Common myeloid progenitor, CD34-positive (primary cell): ENCODE measurements at places on chromosomes 13 and 19.
A peak's percentile ranks its signal among the peaks of the same experiment; 100 is the strongest.

- H3K27me3 ChIP-seq, result peaks cover 28% of the 10 kb centered on the region
- H3K36me3 ChIP-seq, result no peaks in the 10 kb centered on the region
- H3K4me1 ChIP-seq, result no peaks in the 10 kb centered on the region
- H3K27ac ChIP-seq, result no peak overlapping the region
- DNase-seq, result no peak
Observed at GRCh38 chr13:110985541-110985940, 70.7 kb upstream of the ANKRD10 start.

DNA sequence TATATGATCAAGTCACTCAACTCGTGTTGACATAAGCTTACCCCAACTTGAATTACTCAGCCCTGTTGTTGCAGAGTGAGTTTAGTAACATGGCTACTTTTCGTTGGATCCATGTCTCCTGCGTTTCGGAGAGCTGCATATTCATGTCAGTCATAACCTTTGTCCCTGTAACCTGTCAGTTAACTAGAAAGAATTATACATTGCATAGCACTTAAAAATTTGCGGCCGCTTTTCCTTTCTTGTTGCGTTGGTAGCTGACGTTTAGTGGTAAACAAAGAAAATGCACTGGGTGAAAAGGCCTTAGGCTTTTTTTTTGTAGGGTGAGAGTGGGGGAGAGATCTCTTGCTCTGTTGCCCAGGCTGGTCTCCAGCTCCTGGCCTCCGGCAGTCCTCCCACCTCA is 14.2 kb downstream of the ZNF507 start:
- no peak overlapping the region for H3K27ac ChIP-seq
- peaks cover 81% of the 10 kb centered on the region for H3K36me3 ChIP-seq
- no peak for DNase-seq
- H3K27me3 ChIP-seq, result no peaks in the 10 kb centered on the region
- H3K4me1 ChIP-seq, result no peaks in the 10 kb centered on the region

DNA sequence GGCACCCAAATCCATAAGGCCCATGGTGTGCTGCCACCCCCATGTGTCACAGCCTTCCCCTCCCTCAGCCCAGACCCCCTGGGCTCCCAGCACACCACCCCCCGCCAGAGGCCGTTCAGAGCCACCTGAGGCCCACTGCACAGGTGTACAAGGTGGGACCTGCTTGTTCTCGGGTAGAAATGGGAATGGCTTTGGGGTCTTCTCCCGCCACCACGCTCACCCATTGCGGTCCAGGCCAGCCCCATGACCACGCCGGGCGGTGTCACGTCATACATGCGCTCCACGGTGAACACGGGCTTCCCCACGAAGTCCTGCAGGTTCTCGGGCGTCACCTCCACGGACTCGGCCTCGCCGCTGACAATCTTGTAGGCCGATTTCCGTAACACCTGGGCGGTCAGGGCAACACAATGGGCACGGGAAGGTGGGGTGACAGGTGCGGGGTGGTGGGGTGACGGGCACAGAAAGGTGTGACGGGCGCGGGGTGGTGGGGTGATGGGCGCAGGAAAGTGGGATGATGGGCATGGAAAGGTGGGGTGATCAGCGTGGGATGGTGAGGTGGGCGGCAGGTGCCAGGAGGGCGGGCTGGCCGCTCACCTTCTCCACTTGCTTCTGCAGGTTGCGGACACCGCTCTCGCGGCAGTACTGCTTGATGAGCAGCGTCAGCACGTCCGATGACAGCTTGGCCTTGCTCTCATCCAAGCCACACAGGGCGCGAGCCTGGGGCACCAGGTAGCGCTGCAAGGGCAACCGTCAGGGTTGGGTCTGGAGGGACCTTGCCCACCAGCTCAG is 4.3 kb downstream of the RPL36 start:
- no peaks in the 10 kb centered on the region for H3K36me3 ChIP-seq
- no peak for DNase-seq
- peaks cover 14% of the 10 kb centered on the region for H3K4me1 ChIP-seq
- H3K27ac ChIP-seq, result no peak overlapping the region

- H3K4me3 ChIP-seq, result no peak overlapping the region
- no peaks in the 10 kb centered on the region for H3K4me1 ChIP-seq
- H3K27ac ChIP-seq, result no peak overlapping the region
- no peaks in the 10 kb centered on the region for H3K36me3 ChIP-seq
- H3K27me3 ChIP-seq, result no peaks in the 10 kb centered on the region
- DNase-seq, result no peak
Observed at GRCh38 chr13:72527333-72527732, 200.1 kb downstream of the MZT1 start.

GRCh38 chr19:30541575-30541974 is 169.4 kb downstream of the ZNF536 start:
- H3K27ac ChIP-seq, result no peak overlapping the region
- H3K4me3 ChIP-seq, result no peak overlapping the region
- DNase-seq, result no peak
- H3K36me3 ChIP-seq, result no peaks in the 10 kb centered on the region
- no peaks in the 10 kb centered on the region for H3K27me3 ChIP-seq

DNA sequence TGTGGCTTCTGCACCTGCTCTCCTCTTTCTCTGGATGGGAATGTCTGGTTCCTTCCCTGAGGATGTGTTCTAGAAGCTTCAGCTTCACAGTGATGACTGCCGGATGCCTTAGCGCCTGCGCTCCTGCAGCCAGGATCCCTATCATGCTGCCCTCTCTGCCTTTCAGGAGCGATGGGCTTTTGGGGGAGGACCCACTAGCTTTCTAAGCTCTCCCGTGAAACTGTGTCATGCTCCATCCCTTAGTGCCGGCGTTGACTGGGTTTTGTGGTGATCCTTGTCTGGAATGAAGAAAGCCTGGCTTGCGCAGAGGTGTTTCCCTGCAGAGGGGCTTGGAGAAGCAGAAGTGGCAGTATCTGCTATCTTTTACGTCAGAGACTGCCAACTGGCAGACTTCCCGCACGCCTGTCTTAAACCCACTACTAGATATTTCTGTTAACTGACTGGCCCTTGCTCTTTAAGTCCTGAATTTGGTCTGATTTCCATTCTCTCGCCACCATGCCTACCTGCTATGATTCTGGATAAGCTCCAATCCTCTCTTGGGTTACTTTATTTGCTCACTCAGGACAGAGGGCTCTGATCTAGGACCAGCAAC is 3.8 kb upstream of the KMT2B start:
- H3K27ac ChIP-seq, result no peak overlapping the region
- no peak overlapping the region for H3K4me3 ChIP-seq
- no peaks in the 10 kb centered on the region for H3K36me3 ChIP-seq
- H3K27me3 ChIP-seq, result no peaks in the 10 kb centered on the region
- H3K4me1 ChIP-seq, result peaks cover 37% of the 10 kb centered on the region

DNA sequence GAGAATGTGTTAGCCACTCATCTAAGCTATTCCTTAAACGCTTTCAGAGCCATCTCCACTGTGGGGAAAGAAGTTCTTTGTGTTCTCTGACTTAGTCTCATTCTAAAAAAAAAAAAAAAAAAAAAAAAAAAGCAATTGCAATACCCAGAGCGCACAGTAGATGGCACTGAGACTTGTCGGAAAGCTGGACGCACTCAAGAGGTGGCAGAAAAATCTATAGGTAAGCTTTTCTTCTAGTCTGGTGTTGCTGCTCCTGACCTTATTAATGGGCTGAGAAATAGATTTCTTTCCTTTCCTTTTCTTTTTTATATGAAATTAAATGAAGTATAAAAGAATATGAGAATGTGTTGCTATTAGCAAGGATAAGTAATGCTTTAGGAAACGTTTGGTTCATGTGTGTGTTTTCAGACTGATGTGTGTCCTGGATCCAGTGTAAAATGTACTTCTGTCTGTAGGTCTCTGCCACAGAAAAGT is 4.7 kb upstream of the GJB2 start:
- peak; percentile 59 for DNase-seq
- no peaks in the 10 kb centered on the region for H3K36me3 ChIP-seq
- H3K4me1 ChIP-seq, result peaks cover 17% of the 10 kb centered on the region
- H3K4me3 ChIP-seq, result no peak overlapping the region
- H3K27ac ChIP-seq, result no peak overlapping the region

DNA sequence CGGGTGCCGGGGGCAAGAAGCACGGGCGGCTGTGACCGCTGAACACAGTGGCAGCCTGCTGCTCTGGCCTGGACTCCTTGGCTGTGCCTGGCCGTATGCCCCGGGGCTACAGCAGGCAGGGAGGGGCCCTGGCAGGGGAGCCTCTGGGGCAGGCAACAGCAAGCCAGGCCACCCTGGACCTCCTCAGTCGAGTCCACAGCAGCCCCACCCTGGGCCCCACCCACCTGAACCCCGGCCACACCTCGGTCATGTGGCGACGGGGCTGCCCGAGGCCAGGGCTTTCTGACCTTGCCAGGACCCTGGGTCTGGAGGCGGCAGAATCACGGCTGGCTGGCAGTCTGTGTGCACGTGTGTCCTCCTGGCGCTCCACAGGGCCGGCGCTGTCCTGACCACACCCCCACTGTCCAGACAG is 8.7 kb downstream of the CILP2 start:
- H3K27me3 ChIP-seq, result no peaks in the 10 kb centered on the region
- no peak for DNase-seq
- no peaks in the 10 kb centered on the region for H3K36me3 ChIP-seq
- H3K4me1 ChIP-seq, result no peaks in the 10 kb centered on the region

GRCh38 chr13:23427881-23428528 is 5.5 kb downstream of the SACS start:
- no peak overlapping the region for H3K27ac ChIP-seq
- no peak overlapping the region for H3K4me3 ChIP-seq
- H3K27me3 ChIP-seq, result peaks cover 22% of the 10 kb centered on the region
- no peaks in the 10 kb centered on the region for H3K36me3 ChIP-seq
- peaks cover under 1% of the 10 kb centered on the region for H3K4me1 ChIP-seq
- no peak for DNase-seq

DNA sequence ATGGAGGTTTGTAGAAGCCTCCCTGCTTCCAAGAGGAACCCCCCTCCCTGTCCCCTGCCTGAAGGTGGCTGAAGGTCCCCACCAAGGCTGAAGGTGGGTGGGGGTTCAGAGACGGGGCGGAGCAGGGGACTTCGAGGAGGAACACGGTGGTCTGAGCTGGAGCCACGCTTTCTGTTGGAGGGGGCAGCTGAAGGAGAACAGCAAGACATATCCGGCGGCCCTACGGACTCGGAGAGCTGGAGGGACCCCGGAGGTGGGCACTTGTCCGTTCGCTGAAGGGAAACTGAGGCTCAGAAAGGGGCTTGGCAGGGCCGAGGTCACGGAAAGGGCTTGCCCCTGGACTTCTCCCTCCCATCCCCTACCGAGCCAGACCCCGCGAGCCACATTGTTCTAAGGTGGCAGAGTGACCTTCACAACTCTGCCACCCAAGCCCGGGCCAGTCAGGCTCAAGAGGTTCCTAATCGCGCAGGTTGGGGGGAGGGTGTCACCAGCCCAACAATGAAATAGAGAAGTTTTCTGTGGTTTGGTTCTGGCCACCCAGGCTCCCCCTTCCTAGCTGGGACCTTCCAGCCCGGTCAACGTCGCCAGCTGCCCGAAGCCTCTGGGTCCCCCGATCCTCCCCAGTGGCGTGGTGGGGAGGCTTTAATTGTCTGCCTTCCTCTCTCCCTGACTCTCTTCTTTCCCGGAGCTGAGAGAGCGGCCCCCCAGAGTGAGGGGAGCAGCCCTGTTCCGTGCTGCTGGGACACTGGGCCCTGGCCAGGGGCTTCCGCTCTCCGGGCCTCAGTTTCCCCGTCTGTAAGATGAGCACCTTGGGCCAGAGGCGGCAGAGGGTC is 15.5 kb upstream of the KCNN1 start:
- no peaks in the 10 kb centered on the region for H3K36me3 ChIP-seq
- peak; percentile 31 for DNase-seq
- H3K27me3 ChIP-seq, result peaks cover 34% of the 10 kb centered on the region
- H3K4me3 ChIP-seq, result peak overlapping the region; percentile 19

GRCh38 chr19:23203841-23204344 is 46.3 kb downstream of the ZNF724 start:
- H3K36me3 ChIP-seq, result no peaks in the 10 kb centered on the region
- peak overlapping the region; percentile 31 for H3K4me3 ChIP-seq
- no peaks in the 10 kb centered on the region for H3K27me3 ChIP-seq
- H3K27ac ChIP-seq, result no peak overlapping the region
- no peak for DNase-seq

DNA sequence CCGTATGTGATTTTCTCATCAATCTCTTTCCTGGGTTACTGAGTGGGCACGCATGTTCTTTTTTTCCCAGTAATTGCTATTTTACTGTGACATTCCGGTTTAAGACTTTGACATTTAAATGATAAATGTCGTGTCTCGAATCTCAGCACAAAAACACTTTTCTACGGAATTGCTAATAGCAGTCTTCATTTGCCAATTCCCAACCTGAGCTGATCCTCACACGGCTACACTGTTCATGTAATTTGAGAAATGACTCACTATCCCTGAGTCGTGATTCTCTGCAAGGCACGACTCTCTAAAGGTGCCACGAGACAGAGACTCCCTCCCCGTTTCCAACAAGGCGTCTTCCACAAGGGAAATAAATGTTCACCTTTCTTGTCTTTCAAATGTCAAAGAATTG is 88.7 kb upstream of the USP29 start:
- no peak overlapping the region for H3K4me3 ChIP-seq
- no peaks in the 10 kb centered on the region for H3K36me3 ChIP-seq
- DNase-seq, result no peak
- no peaks in the 10 kb centered on the region for H3K4me1 ChIP-seq
- H3K27me3 ChIP-seq, result no peaks in the 10 kb centered on the region
- H3K27ac ChIP-seq, result no peak overlapping the region

GRCh38 chr19:12773571-12773970 is 1.8 kb downstream of the HOOK2 start:
- peaks cover 24% of the 10 kb centered on the region for H3K4me1 ChIP-seq
- no peak overlapping the region for H3K27ac ChIP-seq
- H3K27me3 ChIP-seq, result no peaks in the 10 kb centered on the region
- peak; percentile 68 for DNase-seq

GRCh38 chr19:20482721-20483120 is 82.9 kb downstream of the ZNF737 start:
- no peaks in the 10 kb centered on the region for H3K4me1 ChIP-seq
- no peak for DNase-seq
- no peaks in the 10 kb centered on the region for H3K27me3 ChIP-seq
- no peak overlapping the region for H3K27ac ChIP-seq
- no peaks in the 10 kb centered on the region for H3K36me3 ChIP-seq

DNA sequence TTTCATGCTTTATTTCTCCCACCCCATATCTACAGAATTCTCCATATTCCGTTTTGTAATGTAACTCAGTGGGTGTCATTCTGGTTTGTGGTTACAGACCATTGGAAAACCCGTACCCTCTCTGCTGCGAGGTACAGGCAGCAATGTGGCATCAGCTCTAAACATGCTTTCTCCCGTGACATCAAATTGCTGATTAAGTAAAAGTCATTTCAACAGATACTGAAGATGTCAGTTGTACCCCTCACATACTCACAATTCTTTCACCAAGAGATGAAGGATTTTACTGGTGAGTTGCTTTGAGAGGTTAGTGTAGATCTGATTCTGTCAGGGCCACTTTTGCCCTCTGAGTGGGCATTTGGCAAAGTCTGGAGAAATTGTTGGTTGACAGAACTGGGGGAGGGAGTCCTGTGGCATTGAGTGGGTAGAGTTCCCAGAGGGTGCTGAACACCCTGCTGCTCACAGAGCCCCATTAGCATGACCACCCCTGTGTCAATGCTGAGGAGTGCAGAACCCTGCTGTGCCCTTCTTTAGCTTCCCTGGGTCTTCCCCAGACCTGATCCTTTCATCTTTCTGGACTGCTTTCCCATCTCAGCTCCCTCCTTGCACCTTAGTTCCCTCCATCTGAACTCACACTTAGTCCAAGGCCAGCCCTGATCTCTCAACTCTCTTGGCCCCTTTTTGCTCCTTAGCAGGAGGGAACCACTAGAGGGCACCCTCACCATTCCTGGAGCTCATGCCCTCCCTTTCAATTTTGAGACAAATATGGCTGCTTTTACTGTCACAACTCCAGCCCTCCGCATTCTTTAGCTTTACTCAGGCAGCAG is 39.9 kb upstream of the CEACAM8 start:
- H3K36me3 ChIP-seq, result no peaks in the 10 kb centered on the region
- H3K4me3 ChIP-seq, result no peak overlapping the region
- DNase-seq, result peak; percentile 46
- H3K27ac ChIP-seq, result no peak overlapping the region
- H3K4me1 ChIP-seq, result no peaks in the 10 kb centered on the region
